ENCODE measurements at places on chromosomes 3 and 15.

GRCh38 chr15:51405693-51406523 is 64.5 kb downstream of the GLDN start:
- no peak for DNase-seq

DNA sequence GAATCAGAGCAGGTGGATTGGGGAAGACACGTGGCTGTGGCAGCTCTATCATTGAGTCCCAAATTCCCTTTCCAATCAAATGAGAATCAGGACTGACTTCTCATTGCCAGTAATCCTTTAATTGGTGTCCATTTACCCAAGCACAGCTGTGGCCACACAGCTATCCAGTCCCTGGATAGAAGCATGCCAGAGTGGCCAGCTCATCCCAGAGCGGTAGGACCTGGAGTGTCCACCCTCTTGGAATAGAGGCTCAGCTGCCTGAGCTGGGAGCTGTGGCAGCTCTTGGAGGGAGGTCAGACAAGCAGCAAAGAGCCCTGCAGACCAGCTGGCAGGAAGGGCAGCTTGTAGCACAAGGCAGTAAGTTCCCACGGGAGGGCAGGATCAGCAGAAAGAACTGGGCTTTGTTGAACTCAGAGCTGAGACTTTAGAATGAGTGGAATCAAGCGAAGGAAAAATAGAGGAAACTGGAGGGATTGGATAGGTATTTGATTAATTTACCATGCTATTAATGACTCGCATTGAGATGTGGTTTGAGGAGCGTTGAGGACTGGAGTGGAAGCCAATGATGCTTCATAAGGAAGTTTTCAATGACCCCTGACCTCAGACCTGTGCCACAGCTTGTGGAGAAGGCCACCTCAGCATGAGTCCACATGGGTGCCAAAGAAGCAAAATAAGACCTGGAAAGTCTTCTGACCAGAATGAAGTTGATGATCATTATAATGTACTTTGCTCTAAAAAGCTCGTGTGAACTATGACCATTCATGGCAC is 6.9 kb upstream of the ALPK3 start:
- no peak for DNase-seq

- DNase-seq = no peak
Observed at GRCh38 chr15:57922776-57923175, 142.7 kb downstream of the ALDH1A2 start.

DNA sequence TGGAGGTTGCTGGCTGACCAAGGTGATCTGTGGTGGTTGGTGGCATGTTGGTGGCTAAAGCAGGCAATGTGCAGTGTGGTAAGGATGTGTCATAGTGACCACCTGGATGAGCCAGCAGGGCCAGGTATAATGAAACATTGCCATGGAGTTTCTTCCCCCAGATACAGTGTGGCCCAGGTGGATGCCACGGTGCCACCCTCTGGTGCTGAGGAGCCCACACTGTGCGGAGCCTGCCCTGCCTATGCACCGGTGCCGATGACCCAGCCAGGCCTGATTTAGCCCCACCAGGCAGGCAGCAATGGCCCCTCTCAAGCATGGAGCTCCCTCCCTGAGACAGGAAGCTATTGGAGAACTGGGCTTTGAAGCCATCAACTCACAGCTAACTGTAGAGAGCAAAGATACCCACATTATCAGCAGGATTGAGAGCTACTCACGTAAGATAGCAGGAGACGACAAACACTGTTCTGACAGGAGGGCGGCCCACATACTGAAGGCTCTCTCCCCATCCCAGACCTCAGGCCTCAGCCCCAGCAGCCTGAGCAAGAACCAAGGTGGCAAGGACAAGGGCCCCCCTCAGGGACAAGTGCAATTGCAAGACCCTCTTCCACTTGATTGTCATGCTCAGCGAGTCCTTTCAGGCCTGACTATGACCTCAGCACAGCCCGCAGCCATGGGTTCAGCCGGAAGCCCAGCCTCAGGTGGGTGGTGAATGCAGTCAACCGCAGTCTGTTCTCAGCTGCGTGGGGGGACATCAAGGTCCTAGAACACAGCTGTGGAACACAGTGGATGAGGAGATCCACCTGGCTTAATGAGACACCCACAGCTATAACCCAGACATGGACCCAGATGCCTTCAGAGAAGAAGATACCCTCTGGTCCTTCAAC is 82.8 kb upstream of the CDV3 start:
- DNase-seq = peak; percentile 57

- DNase-seq = no peak
Observed at GRCh38 chr3:186452517-186452916, 90.5 kb upstream of the DGKG start.

DNA sequence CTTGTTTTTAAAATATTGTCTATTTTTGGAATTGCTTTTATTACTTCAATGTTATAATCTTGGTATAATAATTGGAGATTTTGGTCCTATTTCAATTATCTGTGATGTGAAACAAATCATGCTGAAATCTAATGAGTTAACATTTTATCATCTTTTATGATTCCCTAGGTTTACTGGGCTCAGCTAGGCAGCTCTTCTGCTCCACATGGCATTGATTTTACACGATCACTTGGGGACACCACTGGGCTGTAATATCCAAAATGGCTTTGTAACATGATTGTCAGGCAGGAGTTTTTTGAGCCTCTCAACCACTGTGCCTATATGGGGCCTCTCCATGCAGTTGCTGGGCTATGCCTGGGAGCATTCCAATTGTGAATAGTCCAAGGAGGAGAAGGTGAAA is 163.3 kb downstream of the PYDC2 start:
- no peak for DNase-seq

DNA sequence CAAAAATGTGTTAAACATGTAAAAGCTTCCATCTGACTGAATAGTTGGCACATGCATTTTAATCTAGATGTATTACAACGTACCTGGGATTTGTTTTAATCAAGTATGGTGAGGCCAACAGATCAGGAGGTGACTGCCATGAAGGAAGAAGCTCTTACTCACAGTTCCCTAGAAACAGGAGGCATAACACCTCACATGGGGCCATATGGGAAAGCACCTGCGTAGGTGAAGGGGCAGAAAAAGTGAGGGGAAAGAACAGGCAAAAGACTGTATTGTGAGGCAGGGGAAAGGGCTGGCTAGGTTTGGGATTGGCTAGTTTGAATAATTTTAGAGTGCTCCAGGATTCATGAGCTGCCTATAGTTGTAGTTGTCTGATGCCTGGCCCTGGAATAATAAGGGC is 9.6 kb downstream of the SQOR start:
- DNase-seq = no peak

GRCh38 chr3:186933816-186934215 is 3.5 kb downstream of the ST6GAL1 start:
- no peak for DNase-seq

DNA sequence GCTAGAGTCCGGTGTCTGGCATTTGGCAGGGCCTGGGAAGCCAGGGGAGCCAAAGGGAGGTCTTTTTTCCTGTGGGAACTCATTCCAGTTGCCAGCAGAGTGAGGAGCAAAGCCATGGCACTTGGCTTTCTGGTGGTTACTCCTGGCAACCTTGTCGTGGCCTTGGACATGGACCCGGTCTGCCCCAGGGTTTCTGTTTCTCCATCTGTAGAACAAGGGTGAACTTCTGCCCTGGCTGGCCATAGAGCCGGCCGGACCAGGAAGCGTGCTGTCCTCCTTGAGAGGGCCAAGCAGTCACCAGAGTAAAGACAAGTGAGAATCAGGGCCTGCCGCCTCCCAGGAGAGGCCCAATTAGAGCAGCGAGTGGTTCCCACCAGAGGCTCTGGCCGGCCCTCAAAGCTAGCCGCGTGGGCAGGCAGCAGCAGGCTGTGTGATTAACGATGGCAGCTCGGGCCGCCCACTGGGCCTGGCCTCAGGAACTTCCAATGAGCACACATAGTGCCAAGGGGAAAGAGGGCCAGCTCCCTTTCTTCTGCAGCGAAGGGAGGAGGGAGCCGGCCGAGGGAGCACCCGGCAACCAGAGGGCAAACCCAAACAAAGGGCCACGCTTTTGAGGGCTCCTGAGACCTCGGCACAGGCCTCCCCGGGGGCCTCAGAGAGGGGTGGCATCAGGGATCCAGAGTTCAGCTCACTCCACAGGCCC is 29.1 kb upstream of the ELP6 start:
- no peak for DNase-seq

- DNase-seq = no peak
Observed at GRCh38 chr3:30241721-30242120, 364.7 kb upstream of the TGFBR2 start.

DNA sequence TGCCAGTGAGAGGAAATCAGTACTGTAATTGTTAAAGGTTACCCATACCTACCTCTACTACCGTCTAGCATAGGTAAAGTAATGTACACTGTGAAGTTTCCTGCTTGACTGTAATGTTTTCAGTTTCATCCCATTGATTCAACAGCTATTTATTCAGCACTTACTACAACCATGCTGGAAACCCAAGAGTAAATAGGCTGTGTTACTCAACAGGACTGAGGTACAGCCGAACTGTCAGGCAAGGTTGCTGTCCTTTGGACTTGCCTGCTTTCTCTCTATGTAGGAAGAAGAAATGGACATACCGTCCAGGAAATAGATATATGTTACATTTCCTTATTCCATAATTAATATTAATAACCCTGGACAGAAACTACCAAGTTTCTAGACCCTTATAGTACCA is 265.5 kb downstream of the NR2F2 start:
- no peak for DNase-seq

GRCh38 chr3:131223373-131224289 is 157.9 kb upstream of the NUDT16 start:
- no peak for DNase-seq
